ENCODE measurements at places on chromosomes 1 and 21. TPM values are rescaled to one million over a fixed set of nuclear protein-coding genes. Genes with fewer than 3 reads are reported as not detected.
A peak's percentile ranks its signal among the peaks of the same experiment; 100 is the strongest.

DNA sequence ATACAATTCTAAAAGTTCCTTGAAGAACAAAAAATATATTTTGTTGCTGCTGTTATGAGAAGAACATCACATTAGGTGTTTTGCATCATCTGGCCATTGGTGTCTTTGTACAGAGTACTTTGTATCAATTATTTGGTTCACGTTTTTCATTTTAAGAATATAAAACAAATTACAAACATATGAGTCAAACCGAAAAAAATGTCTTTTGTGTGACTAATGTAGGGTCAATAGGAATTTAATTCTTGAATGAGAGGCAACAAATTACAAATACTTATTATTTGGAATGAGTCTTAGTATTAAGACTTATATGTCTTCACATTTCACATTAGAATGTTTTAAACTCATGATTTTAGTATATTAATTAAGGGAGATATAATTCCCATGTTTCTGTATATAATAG is 54.8 kb downstream of the NR5A2 start:
- no peak for DNase-seq

Gene MXRA8
- total RNA-seq: 234 TPM

Gene STUM
- 16.9 TPM for total RNA-seq

GRCh38 chr1:34149501-34149900 is 15.5 kb downstream of the CSMD2 start:
- DNase-seq: no peak

Gene BECN2
- not detected for total RNA-seq

GRCh38 chr1:36165145-36165544 is 9.2 kb downstream of the MAP7D1 start:
- no peak for DNase-seq

Gene FCRL2
- not detected for total RNA-seq

GRCh38 chr1:94560333-94560732 is 18.8 kb upstream of the F3 start:
- DNase-seq: no peak

- DNase-seq: peak; percentile 77
Observed at GRCh38 chr1:32334864-32335534, 1.0 kb downstream of the MARCKSL1 start.

- DNase-seq: no peak
Observed at GRCh38 chr1:15712168-15712567, 23.9 kb upstream of the SLC25A34 start.

Gene PEX11B
- 20.7 TPM for total RNA-seq

GRCh38 chr1:162090378-162090777 is 20.9 kb downstream of the NOS1AP start:
- DNase-seq: no peak

Gene KLHL21
- 75.1 TPM for total RNA-seq

GRCh38 chr1:4001461-4001860 is 101.4 kb upstream of the C1orf174 start:
- peak; percentile 22 for DNase-seq

Gene ARHGAP30
- total RNA-seq: 6.1 TPM

GRCh38 chr1:72540674-72541073 is 258.3 kb upstream of the NEGR1 start:
- no peak for DNase-seq

Gene GDAP2
- total RNA-seq: 33.8 TPM

DNA sequence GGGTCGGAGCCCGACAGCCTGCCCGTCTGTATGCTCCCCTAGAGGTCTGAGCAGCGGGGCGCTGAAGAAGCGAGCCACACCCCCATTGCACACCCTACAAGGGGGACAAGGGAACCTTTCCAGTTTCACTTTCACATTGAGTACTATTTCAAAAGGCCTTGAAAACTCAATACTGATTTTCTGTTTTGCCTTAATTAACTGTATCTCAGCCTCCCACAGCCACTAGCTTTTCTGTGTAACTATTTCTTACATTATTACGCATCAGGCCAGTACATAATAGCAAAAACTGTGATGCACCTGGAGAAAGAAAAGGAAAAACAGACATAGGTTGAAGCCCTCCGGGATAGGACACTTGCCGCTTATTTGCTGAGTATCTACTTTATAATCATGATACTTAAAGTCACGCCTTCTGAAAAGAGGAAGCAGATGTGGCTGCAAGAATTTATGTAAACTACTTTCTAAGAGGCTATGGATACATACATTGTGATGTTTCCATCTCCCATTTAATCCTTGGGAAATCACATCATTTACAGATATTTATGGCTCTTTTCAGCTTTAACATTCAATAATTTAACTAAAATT is 1719.5 kb downstream of the MRPL39 start:
- DNase-seq: no peak

DNA sequence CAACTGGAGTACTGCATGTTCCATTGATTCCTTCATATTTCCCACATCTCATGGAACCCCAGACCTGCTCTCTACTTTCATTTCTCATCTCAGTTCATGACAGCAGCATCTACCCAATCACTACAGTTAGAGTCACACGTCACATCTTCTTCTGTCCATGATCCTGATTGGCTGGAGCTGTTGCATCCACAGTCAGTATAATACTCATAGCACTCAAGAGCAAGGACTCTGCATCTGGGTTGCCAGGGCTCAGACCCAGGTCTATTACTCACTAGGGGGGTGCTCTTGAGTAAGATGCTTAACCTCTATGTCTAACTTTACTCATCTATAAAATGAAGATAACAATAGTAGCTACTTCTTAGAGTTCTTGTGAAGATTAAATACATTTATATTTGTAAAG is 4.4 kb upstream of the XPR1 start:
- no peak for DNase-seq

DNA sequence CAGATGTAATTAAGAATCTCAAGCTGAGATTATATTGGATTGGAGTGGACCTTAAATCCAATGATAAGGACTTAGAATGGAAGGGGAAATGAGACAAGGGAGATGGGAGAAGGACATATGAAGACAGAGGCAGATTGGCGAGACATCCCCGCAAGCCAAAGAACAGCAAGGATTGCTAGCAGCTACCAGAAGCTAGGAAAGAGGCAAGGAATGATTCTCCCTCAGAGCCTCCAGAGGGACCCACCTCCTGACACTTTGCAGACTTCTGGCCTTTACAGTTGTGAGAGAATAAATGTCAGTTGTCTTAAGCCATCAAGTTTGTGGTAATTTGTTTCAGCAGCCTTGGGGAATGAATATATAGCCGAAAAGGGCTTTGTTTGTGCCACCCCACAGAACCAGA is 20.7 kb downstream of the METTL13 start:
- no peak for DNase-seq

- DNase-seq: no peak
Observed at GRCh38 chr1:97139512-97139911, 417.9 kb downstream of the PTBP2 start.

Gene FAM72B
- 0.83 TPM for total RNA-seq

DNA sequence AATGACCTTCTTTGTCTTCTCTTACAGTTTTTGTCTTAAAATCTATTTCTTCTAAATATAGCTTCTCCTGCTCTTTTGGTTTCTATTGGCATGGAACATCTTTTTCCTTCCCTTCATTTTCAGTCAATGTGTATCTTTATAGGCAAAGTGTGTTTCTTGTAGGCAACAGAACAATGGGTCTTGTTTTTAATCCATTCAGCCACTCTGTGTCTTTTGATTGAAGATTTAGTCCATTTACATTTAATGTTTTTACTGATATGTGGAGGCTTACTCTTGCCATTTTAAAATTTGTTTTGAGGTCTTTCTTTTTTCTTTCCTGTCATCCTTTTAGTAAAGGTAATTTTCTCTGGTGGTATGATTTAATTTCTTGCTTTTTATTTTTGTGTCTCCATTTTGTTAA is 271.2 kb upstream of the ZP4 start:
- no peak for DNase-seq

Gene PTAFR
- total RNA-seq: 4.1 TPM

Gene IL12RB2
- 0.99 TPM for total RNA-seq

Gene NRIP1
- total RNA-seq: 35.3 TPM

Data from sigmoid colon (tissue), 7 donors.